ENCODE measurements at places on chromosomes 2 and 18.

DNA sequence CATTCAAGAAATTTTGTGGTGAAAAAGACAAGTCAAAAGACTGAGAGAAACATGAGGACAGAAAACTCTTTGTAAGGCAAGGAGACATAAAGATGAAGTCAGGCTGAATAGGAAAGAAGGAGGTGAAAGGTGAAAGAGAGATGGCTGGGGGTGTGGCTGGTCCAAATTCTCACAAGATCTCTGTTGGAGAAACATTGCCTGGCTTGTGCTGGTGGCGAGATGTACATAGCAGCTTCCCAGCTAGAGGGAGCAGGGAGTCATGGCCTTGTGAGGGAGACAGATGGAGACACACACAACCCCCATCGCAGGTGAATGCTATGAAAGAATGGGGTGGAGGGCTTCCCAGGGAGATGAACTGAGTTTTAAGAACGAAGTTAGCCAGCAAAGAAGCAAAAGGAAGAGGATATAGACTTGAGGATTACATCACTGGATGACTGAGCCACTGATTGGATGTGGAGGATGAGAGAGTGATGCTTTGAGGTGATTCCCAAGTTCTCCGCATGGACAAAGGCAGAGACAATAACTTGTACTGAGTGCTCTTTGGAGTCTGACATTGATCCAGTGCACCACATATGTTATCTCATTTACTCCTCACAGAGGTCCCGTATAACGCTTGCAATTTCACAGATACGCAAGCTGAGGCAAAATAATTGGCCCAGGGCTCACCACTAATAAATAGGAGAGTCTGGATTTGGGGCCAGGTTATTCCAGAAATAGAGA lies 3.7 kb upstream of the EMX1 start:
- DNase-seq = no peak

- DNase-seq = no peak
These were observed 692.4 kb downstream of the CPS1 start for GRCh38 chr2:211248841-211249240.

GRCh38 chr2:191318729-191319078 lies 73.5 kb downstream of the MYO1B start:
- peak; percentile 85 for DNase-seq

DNA sequence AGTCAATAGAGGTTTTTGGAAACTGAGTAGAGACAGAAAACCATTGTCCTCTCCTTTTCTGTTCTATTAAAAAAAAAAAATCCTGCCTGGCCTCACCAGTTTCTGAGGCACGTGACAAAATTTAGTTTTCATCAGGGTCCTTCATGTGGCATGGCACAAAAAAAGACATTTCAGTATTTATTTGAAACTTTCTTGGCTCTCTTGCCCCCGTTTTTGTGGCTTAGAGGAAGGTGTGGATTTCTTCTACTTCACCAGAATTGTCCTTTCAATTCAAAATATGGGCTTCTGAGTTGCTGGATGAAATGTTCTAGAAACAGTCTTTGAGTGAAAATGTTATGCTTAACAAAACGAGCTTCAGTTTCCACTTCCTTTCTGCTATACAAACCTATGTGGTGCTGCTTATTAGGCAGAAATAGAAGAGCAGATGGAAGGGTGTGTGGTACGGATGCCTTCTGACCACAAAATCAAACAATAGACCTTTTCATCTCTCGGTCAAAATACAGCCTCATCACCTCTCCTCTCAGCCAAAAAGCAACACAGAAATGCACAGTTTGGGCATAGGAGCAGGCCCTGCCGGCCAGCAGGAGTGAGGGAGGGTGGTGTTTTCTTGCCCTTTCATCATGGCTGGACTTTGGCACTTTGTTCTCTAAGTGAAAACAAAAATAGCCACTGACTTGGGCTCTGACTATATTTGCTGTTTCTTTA lies 89.2 kb downstream of the SH3RF3 start:
- peak; percentile 75 for DNase-seq

- DNase-seq = peak; percentile 13
These were observed 20.8 kb downstream of the ATF2 start for GRCh38 chr2:175147186-175147585.

- DNase-seq = no peak
These were observed 585.0 kb upstream of the GCFC2 start for GRCh38 chr2:76295762-76296161.

- DNase-seq = no peak
These were observed 104.5 kb downstream of the HDAC4 start for GRCh38 chr2:239296020-239296932.

DNA sequence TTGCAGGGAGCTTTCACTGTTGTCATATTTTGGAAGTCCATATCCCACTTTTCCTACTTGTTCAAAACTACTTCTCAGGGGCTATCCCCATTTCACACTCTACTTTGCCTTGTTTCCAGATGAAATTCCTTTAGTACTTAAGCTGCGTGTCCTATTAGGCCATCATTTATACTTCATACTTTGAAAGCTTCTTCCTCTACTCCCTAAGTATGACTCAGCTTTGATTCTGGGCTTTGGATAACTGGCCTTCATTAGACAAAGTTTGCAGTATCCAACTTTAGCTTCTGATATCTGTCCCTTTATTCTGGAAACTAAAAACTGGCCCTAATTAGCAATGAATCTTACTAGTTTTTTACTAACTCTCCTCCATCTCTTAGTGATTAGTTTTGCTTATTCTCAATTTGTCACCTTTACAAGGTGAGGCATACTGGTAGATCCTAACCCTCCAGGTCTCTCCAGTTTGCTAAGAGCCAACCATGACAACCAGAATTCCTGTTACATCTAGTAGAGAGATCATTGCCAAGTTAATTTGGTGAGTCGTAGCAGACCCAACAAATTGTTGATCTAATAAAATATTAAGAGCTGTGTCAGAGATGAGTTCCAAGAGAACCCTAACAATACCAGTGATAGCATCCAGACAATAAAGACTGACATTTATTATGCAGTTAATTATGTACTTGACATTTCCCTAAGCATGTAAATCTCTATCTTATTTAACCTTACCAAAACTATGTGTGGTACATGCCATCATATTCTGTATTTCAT lies 31.2 kb upstream of the ITGAV start:
- DNase-seq = peak; percentile 46

DNA sequence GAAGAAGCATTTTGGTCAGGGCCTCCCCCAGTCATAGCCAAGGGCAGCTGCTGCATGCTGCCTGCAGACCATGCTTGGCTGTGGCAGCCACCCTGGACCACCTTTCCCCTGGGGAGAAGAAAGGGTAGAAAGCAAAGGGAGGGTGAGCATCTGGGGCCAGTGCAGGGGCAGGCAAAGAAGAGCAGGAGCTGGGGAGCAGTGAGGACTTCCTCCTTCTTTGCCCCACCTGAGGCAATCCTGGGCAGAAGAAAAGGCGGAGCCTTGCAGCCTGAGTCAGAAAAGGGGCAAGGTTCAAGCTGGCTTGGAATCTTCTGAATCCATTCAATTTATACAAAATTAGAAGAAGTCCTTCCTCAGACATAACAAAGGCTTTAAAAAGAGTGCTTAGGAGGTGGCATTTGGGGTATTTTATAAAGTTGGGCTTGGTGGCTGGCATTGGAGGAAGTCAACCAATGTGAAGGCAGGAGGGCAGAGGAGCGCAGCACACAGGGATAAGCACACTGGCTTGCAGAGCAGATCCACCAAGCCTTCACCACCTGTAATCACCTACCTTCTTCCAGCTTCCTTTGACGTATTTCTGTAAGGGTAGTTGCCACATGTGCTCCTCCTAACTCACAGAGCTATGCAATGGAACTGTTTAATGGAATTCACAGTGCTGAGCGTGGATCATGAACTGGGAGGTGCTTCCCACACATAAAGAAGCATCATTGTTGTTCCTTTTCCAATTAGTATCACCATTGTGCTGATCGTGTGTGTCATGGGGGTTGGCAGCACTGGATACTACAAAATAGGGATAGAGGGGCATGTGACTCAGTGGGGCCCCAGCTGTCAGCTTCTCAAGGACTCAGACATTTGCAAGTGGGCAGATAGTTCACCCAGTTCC lies 154.4 kb upstream of the EPAS1 start:
- no peak for DNase-seq

GRCh38 chr18:5444847-5445246 lies 99.0 kb downstream of the EPB41L3 start:
- no peak for DNase-seq

DNA sequence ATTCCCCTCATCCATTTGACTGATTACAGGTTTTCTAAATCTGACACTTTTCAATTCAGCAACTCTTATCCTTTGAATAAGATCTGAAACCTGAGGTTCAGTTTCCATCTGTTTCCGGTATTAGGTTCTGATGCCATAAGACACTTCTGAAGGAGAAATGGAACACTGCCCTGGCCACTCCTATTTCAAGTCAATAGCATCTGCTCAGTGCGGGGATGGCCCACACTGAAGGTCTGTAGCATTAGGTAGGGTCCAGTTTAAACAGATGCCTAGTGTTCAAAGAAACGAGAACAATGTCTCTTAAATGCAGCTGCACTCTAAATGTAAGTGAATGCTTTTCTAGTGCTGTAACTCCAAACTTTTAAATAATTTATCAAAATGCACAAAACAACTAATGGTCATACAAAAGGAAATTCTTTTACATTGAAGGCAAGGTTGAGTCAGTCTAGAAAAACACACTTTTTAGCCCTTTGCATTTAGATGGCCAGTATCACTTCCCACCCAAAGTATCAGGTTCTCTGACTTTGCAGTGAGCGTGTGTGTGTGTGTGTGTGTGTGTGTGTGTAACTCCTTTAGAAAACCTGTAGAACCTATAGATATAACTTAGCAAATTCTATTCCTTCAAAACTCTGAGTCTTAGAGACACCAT lies 78.2 kb downstream of the STK39 start:
- DNase-seq = peak; percentile 92

DNA sequence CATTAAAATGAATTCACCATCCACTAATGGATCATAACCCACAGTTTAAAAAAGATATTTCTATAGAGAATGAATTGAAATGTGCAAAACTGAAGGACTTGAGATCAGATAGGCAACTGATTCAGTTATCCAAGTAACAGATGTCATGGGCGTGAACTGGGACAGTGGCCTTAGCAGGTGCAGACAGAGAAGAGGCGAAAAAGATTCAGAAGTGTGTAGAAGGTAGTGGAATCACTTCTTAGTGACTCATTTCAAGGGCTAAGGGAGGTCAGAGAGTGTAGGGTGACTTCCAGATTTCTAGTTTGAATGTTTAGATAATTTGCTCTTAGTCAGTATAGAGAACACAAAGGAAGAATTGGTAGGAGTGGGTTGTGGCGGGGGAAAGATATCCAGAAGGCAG lies 79.7 kb downstream of the EHBP1 start:
- peak; percentile 85 for DNase-seq

DNA sequence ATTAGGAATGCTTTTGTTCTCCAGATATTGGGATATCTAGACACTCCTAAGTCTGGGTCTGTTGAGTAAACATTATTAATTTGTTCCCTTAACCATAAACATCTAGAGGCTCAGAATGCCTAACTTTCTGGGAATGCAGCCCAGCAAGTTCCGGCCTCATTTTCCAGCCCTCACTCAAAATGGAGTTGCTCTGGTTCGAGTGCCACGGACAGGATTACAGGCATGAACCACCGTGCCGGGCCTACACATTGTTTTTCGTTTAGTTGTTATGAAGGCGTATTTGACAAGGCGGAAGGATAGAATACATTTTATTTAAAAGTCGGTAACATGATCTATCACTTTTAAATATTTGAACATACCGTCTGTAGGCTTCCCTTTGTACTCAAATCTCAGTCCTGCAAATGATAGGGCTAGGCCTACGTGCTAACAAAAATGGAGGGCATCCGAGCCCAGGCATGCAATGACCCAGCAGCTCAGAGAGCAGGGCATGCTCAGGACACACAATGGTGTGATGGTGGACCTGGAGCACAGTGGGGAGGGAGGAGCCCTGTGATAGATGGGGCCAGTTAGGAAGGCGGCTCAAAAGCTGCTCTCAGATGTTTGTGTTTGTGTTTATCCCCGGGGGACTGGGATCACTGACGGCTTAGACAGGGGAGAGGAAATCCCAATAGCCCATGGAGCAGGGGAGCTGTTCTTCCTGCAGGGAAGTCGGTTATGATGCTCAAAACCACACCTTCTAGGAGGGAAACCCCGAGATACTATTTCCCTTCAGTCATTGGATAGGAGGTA lies 2.9 kb upstream of the SCYGR1 start:
- no peak for DNase-seq

DNA sequence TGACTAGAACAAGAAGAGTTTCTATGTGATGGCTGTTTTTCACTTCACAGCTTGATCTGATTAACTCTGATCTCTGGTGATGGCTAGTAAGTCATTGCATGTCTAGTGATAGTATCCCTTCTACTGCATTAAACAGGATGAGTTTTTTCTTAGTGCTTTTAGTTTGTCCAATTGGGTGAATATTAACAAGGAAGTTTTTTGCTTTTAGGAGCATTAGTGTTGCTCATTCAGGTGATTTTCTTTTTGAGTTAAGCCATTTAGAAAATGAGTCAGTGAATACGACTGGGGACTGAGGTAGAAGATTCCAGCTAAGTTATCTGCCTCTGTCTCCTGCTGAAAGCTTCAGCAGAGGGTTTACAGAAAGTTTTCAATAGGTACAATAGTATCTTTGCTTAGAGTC lies 306.7 kb downstream of the PIK3C3 start:
- no peak for DNase-seq

GRCh38 chr18:1292167-1292566 lies 387.5 kb downstream of the ADCYAP1 start:
- DNase-seq = no peak

- DNase-seq = no peak
These were observed 57.2 kb downstream of the NGEF start for GRCh38 chr2:232955856-232956255.

- DNase-seq = no peak
These were observed 228.3 kb downstream of the TWIST2 start for GRCh38 chr2:239075918-239076758.

GRCh38 chr18:13103366-13103765 lies 112.2 kb downstream of the CEP192 start:
- no peak for DNase-seq

DNA sequence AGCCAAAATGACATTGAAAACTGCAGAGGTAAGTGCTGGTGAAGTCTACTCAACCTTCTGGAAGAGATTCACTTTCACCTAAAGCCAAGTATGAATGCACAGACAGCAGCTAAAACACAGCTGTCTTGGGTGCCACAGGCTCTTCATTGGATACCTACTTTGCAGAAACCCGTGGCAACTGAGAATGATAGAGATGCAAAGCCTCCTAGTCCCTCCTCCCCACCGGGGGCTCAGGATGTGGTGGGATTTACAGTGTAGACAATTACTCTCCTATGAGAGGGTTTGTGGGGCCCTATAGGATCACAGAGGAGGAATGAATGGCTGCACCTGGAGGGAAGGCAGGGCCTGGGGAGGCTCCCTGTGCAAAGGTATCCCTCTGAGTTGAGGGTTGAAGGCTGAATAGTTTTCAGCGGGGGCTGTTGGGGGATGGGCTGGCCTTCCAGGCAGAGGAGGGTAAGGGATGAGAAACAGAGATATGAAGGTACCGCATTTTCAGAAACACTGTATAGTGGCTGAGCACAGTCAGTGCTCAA lies 131.6 kb downstream of the RNF144A start:
- no peak for DNase-seq

- DNase-seq = no peak
These were observed 11.0 kb downstream of the SLC4A3 start for GRCh38 chr2:219638217-219638947.

DNA sequence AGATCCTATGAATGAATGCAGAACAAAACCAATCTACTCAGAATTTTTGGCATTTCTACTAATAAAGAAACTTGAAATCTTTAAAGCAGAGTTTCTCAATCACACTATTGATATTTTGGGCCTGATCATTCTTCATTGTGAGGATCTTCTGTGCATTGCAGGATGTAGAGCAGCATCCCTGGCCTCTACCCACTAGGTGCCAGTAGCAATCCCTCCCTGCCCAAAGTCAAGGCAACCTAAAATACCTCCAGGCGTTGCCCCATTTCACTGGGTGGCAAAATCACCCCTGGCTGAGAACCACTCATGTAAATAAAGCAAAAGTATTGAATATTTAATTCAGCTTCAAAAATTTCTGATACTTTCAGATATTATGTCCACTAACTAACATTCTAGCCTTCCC lies 213.0 kb downstream of the SP3 start:
- DNase-seq = no peak
